GF-D8 (cell line): ENCODE measurements at places on chromosomes 11 and 22.

GRCh38 chr11:31645747-31646146 is 136.2 kb downstream of the ELP4 start:
- no peak for DNase-seq

DNA sequence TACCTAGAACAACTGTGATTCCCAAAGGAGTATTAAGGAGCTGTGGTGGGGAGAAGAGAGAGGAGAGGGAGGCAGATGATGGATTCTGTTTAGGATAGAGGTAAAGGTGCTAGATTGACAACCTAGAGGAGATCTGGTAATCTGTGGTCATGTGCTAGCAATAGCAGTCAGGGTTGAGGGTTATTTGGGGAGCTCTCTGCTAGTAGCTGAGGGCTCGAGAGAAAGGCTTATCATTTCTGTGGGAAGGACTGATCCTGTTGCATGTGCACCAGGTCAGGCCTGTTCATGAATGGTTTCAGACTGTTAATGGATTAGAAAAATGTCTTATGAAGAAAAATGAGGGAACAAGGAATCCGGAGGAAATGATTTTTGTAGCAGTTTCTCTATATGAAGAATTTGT is 63.2 kb downstream of the MTMR3 start:
- no peak for DNase-seq

- no peak for DNase-seq
Measured at GRCh38 chr11:110430267-110431050, 711 bp downstream of the FDX1 start.

DNA sequence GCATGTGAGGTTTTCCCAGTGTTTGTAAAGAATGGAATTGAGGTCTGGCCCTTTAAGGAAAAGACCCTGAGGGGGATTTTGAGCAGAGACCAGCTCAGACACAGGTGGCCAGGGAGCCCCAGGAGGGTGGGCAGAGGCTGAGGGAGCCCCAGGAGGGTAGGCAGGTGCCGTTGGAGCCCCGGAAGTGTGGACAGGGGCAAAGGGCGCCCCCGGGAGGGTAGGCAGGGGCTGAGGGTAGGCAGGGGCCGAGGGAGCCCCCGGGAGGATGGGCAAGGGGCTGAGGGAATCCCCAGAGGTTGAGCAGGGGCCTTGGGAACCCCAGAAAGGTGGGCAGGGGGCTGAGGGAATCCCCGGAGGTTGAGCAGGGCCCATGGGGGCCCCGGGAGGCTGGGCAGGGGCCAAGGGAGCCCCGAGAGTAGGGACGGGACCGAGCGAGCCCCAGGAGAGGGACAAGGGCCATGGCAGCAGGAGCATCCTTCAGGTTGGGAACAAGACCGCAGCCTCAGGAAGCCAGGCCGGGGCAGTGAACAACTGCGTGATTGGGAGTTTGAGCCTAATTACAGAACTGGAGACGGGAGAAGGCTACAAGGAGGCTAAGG is 292.0 kb downstream of the BRD1 start:
- DNase-seq: no peak

DNA sequence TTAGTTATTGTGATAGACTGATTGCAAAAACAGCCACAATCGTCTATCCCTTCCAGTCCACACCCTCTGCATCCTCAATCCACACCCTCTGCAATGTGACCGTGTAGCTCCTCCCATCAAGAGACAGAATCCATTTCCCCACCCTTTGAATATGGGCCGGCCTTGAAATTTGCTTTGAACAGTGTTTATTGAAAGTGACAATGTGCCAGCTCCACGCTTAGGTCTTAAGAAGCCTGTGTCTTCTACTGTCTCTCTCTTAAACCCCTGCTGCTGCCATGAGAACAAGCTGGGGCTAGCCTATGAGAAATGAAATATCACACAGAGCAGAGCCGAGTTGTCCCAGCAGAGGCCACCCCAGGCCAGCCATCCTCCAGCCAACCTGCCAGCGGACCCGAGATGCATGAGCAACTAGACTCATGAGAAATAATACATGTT is 22.3 kb upstream of the MICAL2 start:
- no peak for DNase-seq
